ACHN (cell line): ENCODE measurements at places on chromosomes 7 and 10.

- peak; percentile 72 for DNase-seq
Measured at GRCh38 chr7:16739863-16740622, 13.5 kb upstream of the TSPAN13 start.

GRCh38 chr7:70919481-70920073 lies 212.4 kb upstream of the GALNT17 start:
- no peak for DNase-seq

- DNase-seq = no peak
Measured at GRCh38 chr7:100598425-100598824, 3.7 kb upstream of the PCOLCE start.

GRCh38 chr10:33196710-33197491 lies 137.6 kb downstream of the NRP1 start:
- peak; percentile 92 for DNase-seq

DNA sequence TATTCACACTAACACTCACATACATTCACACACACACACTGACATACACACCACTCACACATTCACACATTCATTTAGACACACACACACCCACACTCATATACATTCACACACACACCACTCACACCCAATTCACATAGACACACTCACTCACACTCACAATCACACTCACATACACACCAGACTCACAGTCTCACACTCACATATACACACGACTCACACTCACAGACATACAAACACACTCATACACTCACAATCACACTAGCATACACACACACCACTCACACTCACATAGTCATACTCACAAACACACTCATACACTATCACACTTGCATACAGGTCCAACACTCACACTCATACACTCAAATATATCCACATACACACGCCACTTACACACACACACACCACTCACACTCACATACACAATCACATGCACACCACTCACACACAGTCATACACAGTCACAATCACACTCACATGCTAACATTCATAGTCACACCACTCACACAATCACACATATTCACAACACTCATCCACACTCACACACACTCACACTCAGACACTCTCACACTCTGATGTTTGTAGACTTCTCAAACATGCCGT lies 312.6 kb downstream of the SFMBT2 start:
- DNase-seq = no peak

DNA sequence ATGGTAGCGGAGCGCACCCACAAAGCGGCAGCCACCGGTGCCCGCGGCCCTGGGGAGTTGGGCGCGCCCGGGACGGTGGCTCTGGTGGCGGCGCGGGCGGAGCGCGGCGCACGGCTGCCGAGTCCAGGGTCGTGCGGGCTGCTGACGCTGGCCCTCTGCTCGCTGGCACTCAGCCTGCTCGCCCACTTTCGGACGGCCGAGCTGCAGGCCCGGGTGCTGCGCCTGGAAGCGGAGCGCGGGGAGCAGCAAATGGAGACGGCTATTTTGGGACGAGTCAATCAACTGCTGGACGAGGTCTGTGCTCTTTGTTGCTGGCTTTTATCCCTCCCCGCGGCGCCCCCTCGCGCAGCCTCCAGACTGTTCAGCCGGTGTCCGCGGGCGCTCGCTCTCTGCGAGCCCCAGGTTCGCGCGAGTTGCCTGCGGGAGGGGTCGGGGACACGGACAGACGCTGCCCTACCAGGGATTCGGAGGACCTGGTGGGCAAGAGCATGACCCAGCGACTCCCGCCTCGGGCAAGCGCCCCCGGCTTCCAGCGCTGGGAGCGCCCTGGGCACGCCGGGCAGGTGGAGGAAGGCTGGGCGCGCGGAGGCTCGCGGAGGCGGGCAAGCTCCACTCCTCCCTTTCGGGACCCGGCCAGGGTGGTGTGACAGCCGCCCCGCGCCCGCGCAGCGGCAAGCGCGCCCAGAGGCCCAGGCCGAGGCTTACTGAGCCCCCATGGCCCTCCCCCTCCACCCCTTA lies 887 bp downstream of the COL13A1 start:
- DNase-seq = peak; percentile 47

DNA sequence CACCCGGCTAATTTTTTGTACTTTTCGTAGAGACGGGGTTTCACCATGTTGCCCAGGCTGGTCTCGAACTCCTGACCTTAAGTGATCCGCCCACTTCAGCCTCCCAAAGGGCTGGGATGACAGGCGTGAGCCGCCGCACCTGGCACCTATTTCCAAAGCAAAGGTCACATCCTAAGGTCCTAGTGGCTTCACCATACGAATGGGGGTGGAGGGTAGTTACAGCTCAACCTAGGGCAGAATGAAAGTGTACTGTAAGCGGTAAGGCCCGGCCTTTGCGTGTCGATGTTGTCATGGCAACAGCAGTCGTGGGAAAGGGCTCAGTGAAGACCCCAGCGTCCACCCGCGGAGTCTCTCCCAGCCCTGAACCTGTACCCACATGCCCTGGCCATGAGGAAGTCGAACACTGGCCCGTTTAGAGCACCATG lies 1.6 kb upstream of the COX19 start:
- no peak for DNase-seq

DNA sequence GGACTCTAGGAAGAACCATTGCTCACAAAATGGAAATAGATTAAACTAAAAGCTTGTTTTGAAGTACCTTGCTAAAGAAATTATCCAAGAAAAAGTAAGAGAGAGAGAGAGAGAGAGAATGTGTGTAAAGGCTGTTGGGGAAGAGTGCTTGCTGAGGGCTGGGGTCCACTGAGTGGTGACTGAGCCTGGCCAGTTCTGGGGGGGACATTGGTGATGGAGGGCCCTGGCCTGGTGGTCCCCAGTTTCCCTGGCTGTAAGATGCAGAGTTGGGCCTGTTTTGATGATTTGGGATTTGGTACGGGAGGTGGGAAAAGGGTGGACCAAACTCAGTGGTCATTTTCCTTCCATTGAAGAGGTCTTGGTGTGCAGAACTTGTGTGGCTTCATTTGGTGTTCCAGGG lies 880 bp downstream of the RAMP3 start:
- no peak for DNase-seq

- peak; percentile 28 for DNase-seq
Measured at GRCh38 chr10:11164803-11165590, 147.3 kb downstream of the CELF2 start.

DNA sequence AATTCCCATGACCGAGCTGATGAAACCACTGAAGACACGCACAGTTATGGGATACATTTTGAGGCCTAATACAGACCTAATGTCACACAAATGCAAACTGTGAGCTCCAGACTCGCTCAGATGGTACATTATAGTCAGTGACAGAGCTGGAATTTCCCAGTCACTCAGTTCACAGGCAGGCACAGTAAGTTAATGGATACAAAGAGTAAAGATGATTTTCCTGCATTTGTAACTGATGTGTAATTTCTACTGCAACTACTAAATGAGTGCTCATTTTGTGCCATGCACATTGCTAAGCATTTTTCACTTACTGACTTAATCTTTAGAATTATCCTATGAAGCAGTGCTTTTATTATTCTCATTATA lies 56.5 kb downstream of the ENO4 start:
- DNase-seq = peak; percentile 10

- DNase-seq = no peak
Measured at GRCh38 chr10:13930120-13930519, 343.4 kb downstream of the PRPF18 start.

GRCh38 chr10:90087197-90088023 lies 386.0 kb downstream of the KIF20B start:
- DNase-seq = peak; percentile 53
